ENCODE measurements at places on chromosomes 1 and 21.

DNA sequence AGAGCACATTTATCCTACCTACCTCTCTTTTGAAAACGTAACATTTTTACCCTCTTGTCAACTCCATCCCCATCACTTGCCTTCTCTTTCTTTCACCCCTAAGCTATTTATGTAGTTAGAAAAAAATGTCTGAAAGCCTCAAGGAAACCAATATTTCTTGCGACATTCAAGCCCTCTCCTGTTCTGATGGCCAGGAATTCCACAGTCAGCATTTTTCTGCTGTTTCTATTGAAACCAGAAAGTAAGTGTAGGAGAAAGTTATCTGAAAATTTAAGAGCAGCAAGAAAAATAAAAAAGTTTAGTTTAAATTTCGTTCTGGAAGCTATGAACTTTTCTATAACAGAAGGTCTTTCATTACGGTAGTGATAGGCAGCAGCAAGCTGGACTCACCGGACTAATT, 247.6 kb upstream of the PBX1 start:
- DNase-seq = no peak

GRCh38 chr21:42110691-42111469, 39.8 kb downstream of the UMODL1 start:
- DNase-seq = no peak

DNA sequence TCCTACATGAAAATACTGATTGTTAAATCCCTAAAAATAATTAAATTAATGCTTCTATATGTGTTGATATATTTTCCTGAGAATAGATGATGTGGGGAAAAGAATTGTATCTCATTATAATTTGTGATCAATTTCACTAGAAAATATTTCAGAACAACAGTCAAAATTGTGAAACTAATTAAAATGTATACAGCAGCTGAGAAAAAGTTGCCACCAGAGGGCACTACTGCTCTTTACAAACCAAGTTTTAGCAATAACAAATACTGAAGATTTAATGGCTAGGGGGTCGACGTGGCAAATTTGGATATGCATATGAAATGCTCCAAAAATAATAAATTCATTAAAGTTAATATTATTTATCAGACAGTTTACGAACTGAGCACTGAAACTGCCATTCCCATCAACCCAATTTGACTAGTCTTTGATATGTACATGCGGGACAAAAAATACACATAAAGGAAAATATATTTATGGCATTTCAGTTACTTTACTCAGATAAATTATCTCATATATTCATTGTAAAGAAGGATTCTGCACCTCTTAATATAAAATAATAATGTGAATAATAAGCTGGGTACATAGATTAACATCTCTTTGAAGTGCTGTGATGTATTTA, 96.3 kb upstream of the TMPRSS15 start:
- DNase-seq = peak; percentile 53

- no peak for DNase-seq
Measured at GRCh38 chr1:114218361-114219171, 64.9 kb upstream of the SYT6 start.

- DNase-seq = no peak
Measured at GRCh38 chr1:61207416-61207815, 125.1 kb downstream of the NFIA start.
